ENCODE measurements at places on chromosomes 2 and 18. TPM values are rescaled to one million over a fixed set of nuclear protein-coding genes. Genes with fewer than 3 reads are reported as not detected.

GRCh38 chr2:27054721-27055120, 3.3 kb downstream of the AGBL5 start:
- DNase-seq = no peak

DNA sequence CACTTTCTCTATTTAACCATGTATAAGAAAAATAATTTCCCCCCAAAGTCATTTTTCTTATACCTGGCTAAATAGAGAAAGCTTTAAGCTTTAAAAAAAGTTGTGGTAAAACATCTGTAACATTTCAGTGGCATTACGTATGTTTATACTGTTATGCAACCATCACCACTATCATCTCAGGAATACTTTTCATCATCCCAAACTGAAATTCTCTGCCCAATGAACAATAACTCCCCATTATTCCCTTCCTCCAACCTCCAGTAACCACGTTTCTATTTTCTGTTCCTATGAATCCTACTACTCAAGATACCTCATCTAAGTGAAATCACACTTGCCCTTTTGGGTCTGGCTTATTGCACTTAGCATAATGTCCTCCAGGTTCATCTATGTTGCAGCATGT, 1.7 kb upstream of the SLC3A1 start:
- no peak for DNase-seq

DNA sequence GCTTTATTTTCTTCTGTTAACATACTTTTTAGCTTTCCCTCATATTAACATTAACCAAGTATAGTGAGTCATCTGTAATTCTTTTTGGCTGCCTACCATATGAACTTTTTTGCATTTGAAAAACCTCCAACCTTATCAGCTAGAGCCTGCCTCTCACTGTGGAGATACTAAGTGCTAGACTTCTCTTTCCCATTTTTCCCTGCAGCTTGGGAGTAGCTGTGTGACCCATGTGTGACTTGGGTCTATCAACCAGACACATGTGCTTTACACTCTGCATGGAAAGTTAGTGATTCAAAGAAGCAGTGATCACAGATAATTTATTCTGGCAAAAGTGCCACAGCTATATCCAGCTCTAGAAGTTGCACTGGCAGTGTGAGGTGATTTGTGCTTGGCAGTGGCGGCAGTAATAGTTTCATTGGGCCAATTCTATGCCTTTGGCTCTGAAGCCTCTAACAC, 36.3 kb downstream of the PREPL start:
- no peak for DNase-seq

DNA sequence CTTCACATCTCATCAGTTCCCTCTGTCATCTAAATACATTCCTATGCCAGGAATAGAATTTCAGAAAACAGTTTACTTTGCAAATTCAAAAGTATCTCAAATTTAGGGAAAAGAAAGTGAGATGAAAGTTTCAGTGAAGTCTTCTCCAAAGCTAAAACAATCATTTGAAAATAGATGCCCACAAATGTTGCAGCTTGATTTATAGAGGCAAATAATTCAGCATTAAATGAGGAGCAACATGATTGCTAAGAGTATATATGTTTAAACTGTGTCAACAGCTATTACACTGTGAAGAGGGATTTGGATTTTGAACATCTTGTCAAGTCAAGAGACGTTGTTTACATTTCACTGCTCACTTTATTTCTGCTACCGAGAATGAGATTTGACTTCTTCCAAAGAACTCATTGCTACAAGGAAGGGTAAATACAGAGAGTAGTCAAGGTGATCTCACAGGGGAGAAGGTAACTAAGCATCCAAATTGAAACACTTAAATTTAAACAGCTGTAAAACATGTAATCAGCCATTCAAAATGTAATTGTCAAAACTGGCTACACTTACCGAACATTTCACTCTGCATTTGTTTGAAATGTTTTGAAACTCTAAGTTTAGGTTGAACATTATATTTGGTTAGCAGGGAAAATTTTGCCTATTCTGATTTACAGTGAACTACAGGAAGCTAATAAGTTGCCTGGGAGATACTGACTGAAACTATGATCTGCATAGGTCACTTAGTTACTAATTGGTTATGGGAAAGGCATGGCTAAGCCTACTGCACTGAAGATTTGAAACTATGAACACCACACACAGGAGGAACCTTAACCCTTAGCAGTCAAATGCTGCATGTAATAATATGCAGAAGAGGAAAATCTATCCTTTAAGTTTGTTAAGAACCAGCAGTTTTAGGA, 33.2 kb upstream of the GALNT3 start:
- DNase-seq = no peak

DNA sequence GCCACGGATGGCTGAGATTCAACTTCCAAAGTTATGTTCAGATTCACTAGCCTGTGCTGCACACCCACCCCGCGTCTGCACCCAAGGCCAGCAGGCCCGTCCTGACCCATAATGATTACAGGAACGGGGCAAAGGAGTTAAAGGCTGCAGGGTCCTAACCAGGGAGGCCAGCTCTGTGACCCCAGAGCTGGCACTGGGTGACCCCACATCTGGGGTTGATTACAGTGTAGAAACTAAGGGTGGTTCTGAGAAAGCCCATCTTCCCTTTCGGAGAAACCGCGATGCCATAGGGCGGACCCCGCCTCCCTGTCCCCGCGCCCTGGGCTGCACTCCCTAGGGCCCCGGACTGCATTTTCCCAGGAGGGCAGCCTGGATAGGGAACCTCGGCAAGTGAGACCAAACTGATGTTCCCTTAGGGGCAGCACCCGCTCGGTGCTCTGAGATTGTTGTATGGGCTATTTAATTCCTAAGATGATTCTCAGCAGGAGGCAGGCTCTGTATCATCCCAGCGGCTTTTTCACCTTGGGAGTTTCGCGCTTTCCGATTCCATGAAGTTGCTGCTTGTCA, 2.2 kb upstream of the GPR148 start:
- DNase-seq = no peak

DNA sequence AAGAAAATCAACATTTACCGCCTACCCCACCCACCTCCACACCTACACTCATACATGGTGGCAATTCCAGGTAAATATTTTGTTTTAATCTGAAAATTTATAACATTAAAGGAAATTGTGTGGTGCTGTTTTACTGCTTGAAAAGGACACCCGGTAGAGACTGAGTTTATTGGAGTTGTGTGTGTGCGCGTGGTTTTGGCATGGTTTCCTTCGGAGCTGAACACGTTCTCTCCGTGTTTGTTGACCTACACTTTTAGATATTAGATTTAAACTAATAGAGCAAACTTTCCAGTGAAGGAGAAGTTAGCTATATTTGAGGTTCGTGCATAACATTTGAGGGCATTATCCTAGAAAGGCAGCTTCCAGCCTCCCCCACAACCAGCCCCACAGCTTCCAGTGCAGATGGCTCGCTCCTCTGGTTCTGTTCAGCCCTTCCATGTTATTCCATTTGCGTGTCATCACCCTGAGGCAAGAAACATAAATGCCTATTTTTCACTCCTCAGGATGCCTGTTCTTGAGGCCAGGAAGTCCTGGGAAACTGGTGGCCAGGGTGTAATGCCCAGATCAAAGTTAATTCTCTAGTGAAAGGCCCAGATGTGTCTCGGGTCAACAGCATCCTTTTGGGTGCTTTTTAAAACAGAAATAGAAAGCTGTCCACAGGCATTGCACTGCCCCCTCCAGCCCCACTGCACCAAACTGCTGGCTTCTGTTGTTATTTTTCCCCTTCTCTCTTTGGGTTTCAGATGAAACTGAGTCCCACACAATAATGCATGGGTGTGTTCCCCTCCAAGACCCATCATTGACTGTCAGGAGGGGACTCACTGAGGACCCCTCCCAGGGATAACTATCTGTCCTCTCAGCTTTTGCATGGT, 190.2 kb downstream of the SETBP1 start:
- no peak for DNase-seq

GRCh38 chr2:124533226-124533954, 508.3 kb downstream of the CNTNAP5 start:
- DNase-seq = no peak

Gene ZNF396
- total RNA-seq = 0.20 TPM
